ENCODE measurements at places on chromosomes 3 and 15. TPM values are rescaled to one million over a fixed set of nuclear protein-coding genes. Genes with fewer than 3 reads are reported as not detected.
A peak's percentile ranks its signal among the peaks of the same experiment; 100 is the strongest.

- DNase-seq = no peak
- H3K27ac ChIP-seq = no peak overlapping the region
- no peaks in the 10 kb centered on the region for H3K4me1 ChIP-seq
- H3K4me3 ChIP-seq = no peak overlapping the region
Measured at GRCh38 chr3:34185301-34185700, 386.9 kb downstream of the PDCD6IP start.

- peaks cover 6% of the 10 kb centered on the region for H3K27me3 ChIP-seq
- no peaks in the 10 kb centered on the region for H3K4me1 ChIP-seq
- H3K27ac ChIP-seq = no peak overlapping the region
- no peak overlapping the region for H3K4me3 ChIP-seq
Measured at GRCh38 chr3:133113927-133114597, 75.9 kb downstream of the TMEM108 start.

DNA sequence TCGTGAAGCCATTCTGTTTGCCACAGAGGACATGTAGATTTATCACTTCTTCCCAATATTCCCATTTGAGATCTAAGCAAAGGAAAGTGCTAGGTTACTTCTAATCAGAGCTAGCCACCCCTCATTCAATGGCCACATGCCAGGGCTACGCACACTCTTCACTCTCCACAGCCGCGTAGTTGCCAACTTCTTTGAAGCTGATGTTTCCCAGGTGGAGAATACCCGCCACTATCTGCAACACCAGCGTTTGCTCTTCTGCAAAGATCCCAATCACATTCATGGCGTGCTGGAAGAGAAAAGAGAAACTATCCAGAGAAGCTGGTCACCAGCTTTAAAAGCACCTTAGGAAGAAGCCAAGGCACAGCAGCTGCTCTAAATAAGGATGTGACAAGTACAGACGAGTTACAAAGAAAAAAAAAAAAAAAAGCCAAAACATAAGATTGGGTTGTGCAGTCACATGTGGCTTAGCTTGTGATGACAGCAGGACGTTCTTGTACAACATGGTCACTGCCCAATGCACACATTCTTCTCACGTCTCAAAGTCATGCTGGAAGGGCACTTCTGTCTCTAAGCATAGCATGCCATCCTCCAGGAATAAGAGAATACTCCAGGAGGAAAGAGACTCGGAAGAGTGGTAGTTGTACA is 16.4 kb downstream of the LDHAL6B start:
- DNase-seq = peak; percentile 14
- H3K36me3 ChIP-seq = peaks cover 10% of the 10 kb centered on the region
- no peak overlapping the region for H3K27ac ChIP-seq
- H3K27me3 ChIP-seq = no peaks in the 10 kb centered on the region

The RETNLB gene
- not detected for total RNA-seq

GRCh38 chr3:30426293-30426993 is 180.0 kb upstream of the TGFBR2 start:
- DNase-seq = no peak
- no peaks in the 10 kb centered on the region for H3K4me1 ChIP-seq
- H3K27me3 ChIP-seq = no peaks in the 10 kb centered on the region
- H3K27ac ChIP-seq = no peak overlapping the region
